ENCODE measurements at places on chromosomes 6 and 20.

DNA sequence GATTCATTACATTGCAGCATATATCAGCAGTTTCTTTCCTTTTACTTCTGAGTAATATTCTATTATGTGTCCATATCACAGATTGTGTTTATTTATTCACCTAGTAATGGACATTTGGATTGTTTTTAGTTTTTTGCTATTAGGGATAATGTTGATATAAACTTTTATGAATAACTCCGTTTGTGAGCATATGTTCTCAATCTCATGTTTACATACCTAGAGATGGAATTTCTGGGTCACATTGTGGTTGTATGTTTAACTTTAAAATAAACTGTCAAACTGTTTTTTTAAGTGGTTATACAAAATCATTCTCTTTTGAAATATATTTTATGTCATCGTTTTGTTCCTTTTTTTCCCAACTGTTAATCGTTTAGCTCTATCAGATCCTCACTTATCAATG lies 311.6 kb downstream of the MMUT start:
- no peak for DNase-seq

DNA sequence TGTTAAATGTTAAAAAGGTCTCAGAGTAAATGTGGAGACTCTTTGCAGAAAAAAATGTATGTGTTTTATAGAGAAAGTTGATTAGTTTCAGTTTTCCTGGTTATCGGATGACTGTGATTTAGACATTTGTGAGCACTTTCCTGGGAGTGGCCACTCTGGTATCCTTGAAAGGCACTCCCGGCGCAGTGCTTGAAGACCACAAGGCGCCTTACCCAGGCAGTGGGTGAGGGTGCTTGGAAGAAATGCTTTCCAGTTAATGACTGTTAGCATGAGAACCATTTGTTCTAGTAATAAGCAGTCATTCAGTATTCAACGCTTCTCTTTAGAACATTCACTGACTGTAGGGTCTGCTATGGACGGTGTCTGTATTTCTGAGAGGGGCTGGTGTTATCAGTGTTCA lies 7.2 kb downstream of the CDS2 start:
- no peak for DNase-seq

DNA sequence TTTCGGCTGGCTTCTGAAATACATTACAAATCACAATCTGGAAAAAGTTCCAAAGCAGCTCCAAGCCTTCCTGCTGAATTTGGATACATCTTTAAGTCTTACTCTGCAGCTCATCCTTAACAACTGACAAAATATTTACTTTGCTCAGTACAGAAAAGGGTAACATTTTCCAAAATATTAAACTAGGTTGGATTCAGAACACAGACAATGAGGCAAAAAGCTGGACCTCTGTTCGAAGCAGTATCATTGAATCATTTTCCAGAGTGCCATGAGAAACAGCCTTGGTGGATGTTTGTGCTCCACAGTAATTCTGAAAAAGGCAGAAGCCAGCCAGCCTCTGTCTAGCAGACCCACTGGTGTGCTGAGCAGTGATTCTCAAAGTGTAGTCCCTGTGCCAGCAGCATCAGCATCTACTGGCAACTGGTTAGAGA lies 162.1 kb downstream of the AIG1 start:
- DNase-seq: no peak

DNA sequence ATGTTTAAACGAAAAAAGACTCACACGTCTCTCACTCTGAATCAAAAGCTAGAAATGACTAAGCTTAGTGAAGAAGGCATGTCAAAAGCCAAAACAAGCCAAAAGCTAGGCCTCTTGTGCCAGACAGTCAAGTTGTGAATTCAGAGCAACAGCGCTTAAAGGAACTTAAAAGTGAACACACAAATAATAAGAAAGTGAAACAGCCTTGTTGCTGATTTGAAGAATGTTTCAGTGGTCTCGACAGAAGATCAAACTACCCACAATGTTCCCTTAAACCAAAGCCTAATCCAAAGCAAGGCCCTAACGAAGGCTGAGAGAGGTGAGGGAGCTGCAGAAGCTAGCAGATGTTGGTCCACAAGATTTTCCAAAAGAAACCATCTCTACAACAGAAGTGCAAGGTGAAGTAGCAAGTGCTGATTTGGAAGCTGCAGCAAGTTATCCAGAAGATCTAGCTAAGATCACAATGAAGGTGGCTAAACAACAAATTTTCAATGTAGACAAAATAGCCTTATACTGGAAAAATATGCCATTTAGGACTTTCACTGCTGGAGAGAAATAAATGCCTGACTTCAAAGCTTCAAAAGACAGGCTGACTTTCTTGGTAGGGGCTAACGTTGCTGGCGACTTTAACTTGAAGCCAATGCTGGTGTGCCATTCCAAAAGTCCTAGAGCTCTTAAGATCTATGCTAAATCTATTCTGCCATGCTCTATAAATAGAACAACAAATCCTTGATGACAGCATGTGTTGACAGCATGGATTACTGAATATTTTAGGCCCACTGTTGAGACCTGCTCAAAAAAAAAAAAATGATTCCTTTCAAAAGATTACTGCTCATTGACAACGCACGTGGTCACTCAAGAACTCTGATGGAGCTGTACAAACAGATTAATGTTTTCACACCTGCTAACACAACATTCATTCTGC lies 40.3 kb downstream of the SEC63 start:
- DNase-seq: no peak

- no peak for DNase-seq
Measured at GRCh38 chr6:145483191-145483996, 251.9 kb downstream of the EPM2A start.

GRCh38 chr6:78910591-78911171 lies 43.3 kb downstream of the IRAK1BP1 start:
- DNase-seq: no peak

DNA sequence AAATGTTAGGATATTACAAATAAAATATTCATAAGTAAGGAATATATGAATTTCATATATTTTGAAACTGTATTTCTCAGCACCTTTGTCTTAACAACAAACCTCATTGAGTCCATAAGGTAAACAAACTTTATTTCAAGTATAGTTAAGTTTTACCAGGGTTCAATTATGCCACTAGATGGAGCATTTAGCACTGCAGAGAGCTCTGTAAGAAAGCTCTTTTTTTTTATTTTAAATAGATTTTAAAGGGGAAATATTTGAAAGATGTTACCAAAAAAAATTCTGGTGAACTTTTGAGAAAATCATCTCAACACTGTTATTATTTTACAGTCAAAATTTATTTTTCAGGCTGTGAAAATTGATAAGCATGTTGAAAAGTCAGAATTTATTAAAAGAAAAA lies 955.2 kb upstream of the EYS start:
- DNase-seq: peak; percentile 69

GRCh38 chr20:58612121-58612691 lies 38.9 kb upstream of the STX16 start:
- DNase-seq: peak; percentile 62

DNA sequence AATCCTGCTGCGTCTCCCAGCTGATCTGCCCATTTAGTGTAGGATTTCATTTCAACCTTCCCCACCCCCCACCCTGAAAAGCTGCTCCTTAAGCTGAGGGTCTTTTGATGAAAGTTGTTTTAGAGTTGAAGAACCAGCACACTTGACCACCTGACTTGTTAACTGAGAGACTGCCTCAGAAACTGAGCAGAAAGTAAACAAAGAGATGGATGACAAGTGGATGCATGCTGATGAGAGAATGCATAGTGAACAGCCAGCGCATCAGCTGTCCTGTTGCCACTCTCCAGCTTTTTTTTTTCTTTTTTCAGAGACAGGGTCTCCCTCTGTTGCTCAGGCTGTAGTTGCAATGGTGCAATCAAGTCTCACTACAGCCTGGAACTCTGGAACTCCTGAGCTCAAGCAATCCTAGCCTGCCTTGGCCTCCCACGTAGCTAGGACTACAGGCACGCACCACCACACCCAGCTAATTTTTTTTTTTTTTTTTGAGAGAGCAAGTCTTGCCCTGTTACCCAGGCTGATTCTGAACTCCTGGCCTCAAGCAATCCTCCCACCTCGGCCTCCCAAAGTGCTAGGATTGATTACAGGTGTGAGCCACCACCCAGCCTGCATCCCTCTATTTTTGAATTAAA lies 9.5 kb downstream of the RPL10A start:
- DNase-seq: no peak

DNA sequence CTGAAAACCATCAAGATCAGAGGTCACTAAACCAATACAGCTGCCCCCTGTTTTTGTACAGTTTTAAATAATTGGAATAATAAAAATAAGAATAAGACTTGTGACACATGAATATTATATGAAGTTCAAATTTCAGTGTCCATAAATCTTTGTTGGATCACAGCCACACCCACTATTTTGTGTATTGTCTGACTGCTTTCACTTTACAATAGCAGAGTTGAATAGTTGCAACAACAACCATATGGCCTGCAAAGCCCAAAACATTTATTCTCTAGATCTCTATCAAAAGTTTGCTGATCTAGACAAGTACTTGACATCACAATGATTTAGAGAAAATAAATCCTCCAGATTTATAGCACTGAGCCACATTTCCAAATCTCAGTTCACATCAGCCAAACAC lies 73.6 kb downstream of the SPTLC3 start:
- DNase-seq: no peak

GRCh38 chr20:58144096-58144495 lies 84.4 kb downstream of the ANKRD60 start:
- DNase-seq: no peak

GRCh38 chr6:142184307-142184706 lies 37.2 kb downstream of the VTA1 start:
- DNase-seq: no peak

GRCh38 chr6:36697481-36697903 lies at the start of gene RAB44:
Gene RAB44 (plus strand): TSS chr6:36697826. CDS start chr6:36704236, 6,410 bp downstream.
- DNase-seq: no peak

- peak; percentile 91 for DNase-seq
Measured at GRCh38 chr6:291697-292505, at the start of gene DUSP22. Gene DUSP22 (plus strand): TSS chr6:292487. CDS start chr6:292540, 53 bp downstream.

GRCh38 chr20:19100975-19101374 lies 111.5 kb upstream of the SLC24A3 start:
- DNase-seq: no peak

- DNase-seq: peak; percentile 59
Measured at GRCh38 chr6:188821-189655, 103.2 kb upstream of the DUSP22 start.

DNA sequence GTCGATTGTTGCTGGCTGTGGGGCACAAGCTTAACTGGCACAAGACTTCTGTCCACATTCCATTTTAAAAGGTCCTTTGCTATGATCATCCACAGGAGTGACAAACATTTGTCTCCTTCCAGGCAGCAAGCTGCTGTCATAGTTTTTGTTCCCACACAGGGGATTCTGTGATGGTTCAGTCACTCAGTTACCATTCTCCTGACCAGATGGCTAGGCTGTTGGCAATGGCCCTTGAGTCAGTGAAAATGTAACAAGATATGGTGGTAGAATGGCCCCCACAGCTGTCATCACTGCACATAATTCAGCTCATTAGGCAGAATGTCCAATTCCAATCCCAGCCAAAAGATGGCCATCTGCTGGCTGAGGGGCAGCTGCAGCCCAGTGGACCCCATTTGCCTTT lies 13.7 kb downstream of the BPIFA1 start:
- DNase-seq: no peak

- DNase-seq: no peak
Measured at GRCh38 chr6:139549561-139550070, 175.2 kb upstream of the CITED2 start.

DNA sequence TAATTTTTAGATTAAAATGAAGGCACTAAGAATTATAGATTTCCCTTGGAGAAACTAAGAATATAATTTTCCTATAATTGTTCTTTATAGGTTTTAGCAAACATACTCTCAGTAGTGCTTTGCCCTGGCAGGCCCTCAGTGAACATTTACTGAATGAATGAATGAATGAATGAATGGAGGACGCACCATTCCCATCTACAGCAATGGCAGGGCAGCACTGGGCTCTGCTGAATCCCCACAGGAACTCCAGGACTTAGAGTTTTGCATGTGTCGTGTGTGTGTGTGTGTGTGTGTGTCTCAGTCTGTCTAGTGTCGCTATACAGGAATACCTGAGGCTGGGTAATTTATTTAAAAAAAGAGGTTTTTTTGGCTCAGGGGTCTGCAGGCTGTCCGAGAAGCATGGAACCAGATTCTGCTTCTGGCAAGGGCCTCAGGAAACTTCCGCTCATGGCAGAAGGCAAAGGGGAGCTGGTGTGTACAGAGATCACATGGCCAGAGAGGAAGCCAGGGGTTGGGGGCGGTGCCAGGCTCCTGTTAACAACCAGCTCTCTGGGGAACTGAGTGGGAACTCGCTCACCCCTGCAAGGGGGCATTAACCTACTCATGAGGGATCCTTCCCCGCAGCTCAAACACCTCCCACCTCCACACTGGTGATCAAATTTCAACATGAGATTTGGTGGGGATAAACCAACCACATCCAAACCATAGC lies 20.1 kb downstream of the RNASET2 start:
- DNase-seq: no peak

GRCh38 chr6:75528423-75528822 lies 34.8 kb upstream of the FILIP1 start:
- DNase-seq: no peak

- DNase-seq: no peak
Measured at GRCh38 chr20:15923030-15923776, 650.0 kb downstream of the KIF16B start.

GRCh38 chr20:32592022-32592421 lies 6.9 kb upstream of the NOL4L start:
- DNase-seq: no peak

Measured in spinal cord (tissue), 10 donors.